ENCODE measurements at places on chromosomes 7 and 10.

DNA sequence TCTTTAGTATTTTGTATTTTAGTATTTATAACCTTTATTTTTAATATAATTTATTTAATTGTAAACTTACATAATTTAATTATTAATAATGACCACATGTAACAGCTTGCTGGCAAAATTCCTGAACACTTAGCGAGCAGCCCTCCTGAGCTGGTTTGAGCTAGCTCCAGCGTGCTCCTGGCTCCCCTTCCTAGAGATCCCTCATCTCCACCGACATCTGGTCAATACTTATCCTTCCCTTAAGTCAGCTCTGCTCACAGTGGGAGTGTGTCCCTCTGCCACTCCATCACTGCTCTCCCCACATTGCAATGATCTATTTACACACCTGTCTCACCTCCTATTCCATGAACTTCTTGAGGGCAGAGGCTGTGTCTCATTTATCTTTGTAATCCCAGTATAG is 20.6 kb upstream of the TBXAS1 start:
- DNase-seq = no peak

- DNase-seq = peak; percentile 9
Measured at GRCh38 chr10:102776779-102777456, 33.2 kb downstream of the WBP1L start.

GRCh38 chr7:2936891-2937580 is 92.9 kb upstream of the GNA12 start:
- DNase-seq = no peak

GRCh38 chr7:158856883-158857668 is 718 bp downstream of the DYNC2I1 start:
- DNase-seq = no peak

DNA sequence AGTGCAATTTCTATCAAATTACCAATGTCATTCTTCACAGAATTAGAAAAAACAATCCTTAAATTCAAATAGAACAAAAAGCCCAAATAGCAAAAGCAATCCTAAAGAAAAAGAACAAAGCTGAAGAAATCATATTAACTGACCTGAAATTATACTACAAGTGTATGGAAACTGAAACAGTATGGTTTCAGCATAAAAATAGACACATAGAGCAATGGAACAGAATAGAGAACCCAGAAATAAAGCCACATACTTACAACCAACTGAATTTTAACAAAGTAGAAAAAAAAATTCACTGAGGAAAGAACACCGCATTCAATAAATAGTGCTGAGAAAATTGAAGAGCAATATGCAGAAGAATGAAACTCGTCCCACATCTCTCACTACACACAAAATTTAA is 142.0 kb upstream of the CHRM2 start:
- DNase-seq = no peak

GRCh38 chr10:6494936-6495592 is 85.0 kb downstream of the PRKCQ start:
- DNase-seq = peak; percentile 46

- peak; percentile 16 for DNase-seq
Measured at GRCh38 chr7:143884969-143885559, 16.9 kb downstream of the TCAF1 start.

DNA sequence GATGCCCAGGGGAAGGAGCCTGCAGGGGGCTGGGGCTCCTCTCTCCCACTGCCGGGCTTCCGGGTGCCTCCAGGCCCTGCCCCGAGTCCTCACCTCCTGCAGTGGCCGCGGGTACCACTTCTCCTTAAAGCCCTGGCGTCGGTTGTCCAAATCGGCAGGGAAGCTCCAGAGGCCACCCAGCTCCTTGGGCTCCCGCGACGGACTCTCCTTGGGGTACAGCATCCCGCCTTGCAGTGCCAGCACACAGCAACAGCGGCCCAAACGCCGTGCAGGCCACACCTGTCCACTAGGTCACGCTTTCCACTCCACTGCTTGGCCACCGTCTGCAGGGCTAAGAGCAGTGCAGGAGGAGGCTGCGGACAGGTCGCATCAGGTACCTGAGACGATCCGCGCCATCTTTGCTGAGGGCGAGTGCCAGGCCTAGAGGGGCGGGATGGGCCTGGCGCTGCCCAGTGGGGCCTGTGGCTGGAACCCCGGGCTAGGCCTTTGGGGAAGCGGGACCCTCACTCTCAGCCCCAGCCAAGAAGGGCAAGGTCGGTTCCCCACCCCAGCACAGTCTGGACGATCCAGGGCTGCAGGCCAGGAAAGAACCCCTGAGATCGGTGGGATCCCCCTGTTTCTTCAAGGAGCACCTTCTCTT is 47.7 kb upstream of the ZNF479 start:
- DNase-seq = no peak

DNA sequence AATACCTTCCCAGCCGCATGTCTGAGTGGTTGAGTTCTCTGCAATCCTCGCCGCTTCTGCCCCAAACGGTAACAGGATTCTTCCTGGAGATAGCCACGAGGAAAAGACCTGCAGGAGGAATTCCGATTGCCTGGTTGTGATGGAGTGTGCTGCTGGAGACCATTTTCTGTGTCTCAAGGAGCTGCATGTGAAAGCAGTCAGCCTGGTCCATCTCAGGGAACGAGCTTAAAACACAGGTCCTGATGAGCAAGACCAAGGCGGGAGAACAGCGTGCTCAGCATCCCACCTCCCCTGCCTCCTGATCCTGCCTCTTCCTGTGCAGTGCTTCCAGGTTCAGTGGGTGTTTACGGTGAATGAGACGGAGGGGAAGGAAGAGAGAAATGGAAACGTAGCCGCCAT is 26.5 kb downstream of the VIPR2 start:
- no peak for DNase-seq

DNA sequence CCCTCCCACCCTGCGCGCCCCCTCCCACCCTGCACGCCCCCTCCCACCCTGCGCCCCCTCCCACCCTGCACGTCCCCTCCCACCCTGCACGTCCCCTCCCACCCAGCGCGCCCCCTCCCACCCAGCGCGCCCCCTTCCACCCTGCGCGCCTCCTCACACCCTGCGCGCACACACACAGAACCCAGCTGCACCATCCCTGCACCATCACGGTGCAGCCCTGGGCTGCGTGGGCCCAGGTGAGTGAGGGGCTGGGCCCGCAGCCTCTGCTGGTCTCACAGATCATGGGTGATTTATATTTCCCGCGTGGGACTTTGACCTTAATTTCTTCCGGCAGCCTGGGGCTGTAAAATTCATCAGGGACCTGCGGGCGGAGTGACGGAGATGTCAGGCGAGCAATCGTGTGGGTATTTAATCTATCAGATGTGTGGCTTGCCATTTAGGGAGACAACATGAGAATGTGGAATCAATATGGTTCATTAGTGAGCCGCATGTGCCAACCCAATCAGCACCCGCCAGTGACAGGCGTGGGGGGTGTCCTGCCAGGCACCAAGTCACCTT is 57.7 kb downstream of the C10orf105 start:
- DNase-seq = no peak

- DNase-seq = no peak
Measured at GRCh38 chr7:149854611-149855360, 16.6 kb downstream of the ZNF862 start.

GRCh38 chr10:47376522-47377220 is 7.4 kb downstream of the ZNF488 start:
- DNase-seq = no peak

DNA sequence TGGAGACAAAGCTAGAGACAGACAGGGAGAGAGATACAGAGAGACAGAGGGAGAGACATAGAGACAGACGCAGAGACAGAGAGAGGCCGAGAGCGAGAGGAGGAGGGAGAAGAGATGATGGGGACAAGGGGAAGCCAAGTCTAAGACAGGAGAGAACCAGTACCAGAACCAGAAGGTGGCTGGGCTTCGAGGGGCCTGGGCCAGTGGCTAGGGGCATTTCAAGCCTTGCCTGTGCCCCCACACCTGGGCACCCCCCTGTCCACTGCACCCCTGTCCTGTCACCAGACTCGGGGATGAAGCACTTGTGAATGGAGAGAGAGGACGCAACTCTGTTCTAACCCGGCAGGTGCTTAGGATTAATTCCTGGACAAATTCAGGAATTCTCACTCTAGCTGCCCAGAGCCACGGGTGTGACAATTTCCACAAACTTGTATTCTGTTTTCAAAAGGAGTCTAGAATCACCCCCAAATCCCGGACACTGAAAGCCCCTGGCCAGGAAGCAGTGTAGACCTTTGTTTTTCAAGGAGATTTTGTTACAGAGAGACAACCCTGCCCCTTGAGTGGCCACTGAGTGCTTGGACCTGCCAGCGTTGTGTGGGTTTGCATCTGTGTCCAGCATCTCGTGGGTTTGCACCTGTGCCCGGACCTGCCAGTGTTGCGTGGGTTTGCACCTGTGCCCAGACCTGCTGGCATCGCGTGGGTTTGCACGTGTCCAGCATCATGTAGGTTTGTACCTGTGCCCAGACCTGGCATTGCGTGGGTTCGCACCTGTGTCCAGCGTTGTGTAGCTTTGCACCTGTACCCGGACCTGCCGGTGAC is 157.3 kb downstream of the WDR37 start:
- DNase-seq = no peak

GRCh38 chr7:30463405-30464145 is 15.0 kb downstream of the NOD1 start:
- DNase-seq = no peak

GRCh38 chr7:47150497-47151260 is 431.2 kb downstream of the TNS3 start:
- DNase-seq = no peak

- DNase-seq = no peak
Measured at GRCh38 chr7:34044734-34045353, 139.5 kb downstream of the BMPER start.

- DNase-seq = no peak
Measured at GRCh38 chr7:119271147-119271779, 1001.7 kb upstream of the KCND2 start.

GRCh38 chr10:111370101-111370500 is 293.3 kb downstream of the ADRA2A start:
- DNase-seq = no peak

DNA sequence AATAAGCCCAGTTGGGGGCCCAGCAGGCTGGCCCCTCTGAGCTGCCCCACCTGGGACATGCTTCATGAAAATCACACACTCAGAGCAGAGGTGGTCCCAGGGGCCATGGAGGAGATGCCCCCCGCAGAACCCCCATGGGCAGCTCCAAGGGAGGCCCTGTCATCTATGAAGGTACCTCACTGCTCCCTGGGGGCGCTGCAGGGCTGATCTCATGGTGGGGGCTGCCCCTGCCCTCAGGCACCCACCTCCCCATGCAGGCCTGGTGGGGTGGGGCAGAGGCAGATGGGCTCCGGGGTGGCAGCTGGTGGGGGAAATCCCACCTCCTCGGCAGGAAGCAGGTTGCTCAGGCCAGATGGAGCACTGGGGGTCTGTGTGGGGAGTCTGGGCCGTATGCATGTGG is 60.5 kb downstream of the YKT6 start:
- DNase-seq = no peak

GRCh38 chr10:24008164-24009091 is 200.5 kb upstream of the KIAA1217 start:
- DNase-seq = no peak

DNA sequence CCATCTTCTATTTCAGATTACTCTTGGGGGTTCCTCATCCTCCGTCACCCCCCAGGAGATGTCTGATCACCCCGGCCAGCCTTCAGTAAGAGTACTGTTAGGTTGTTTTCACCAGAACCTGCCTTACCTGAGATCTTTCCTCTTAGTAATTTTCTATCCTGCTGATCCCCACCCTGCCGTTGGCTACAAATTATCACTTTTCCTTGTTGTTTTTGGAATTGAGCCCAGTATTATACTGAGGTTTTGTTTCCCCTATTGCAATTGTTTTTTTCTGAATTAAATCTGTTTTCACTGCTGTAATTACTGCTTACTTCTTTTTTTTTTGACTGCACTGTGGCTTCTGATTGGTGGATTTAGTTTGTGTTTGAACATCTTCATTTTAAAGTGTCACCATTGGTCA is 14.7 kb downstream of the SPAM1 start:
- no peak for DNase-seq

GRCh38 chr10:104472505-104472904 is 118.9 kb downstream of the CFAP58 start:
- DNase-seq = no peak

DNA sequence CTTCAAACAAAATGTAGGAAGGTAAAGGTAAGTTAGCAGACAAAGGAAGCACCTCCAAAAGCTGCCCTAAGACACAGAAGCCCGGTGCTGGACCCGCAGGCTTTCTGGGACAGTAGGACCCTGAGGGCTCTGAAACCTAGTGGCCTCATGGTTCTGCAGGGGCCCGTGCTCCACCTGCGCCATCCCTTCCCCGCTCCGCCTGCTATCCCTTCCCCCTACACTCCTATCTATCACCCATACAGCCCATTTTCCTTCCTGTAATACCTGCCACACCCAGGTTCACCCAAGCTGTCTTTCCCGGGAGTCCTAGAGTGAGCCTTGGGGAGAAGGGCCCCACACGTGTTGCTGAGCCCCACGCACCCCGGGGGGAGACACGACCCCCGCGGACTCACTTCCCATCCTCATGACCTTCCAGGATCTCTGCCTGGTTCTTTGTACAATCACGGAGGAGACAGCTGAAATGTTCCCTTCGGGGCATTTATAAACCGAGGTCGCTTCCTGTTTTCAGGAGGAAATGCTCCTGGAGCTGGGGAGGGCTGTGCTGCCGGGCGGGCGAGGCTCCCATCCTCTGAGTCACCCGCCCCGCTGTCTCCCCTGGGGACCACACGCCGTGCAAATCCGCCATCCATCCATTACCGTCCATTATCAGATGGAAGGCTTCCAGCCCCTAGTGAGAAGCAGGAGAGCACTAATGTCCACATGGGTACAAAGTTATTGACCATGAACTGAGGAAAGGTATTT is 251.7 kb upstream of the PITRM1 start:
- no peak for DNase-seq

GRCh38 chr7:102842284-102842683 is 70.5 kb upstream of the LRRC17 start:
- DNase-seq = no peak

DNA sequence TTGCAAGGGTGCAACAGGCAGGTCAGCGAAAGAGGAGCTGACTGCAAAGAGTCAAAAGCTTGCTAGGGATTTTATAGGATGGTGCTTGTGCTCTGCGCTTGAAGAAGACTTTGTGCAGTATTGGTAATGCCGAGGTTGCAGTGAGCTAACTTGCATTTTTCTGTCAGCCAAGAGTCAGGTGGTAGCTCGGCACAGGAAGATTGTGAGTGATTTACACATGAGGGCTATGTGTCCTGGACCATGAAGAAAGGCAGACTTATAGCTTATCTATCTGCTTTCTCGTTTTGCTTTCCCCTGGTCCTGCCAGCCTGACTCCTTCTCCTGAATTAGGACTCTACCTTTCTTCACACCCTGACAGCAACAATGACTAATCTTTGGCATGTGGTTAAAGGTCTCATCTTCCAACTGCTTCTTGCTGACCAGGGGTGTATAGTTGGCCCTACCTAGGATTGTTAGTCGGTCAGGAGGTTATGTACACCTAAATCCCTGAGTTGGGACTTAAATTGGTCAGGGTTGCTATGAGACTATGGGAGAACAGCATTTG is 4.1 kb upstream of the SYPL1 start:
- DNase-seq = no peak

GRCh38 chr7:137943132-137943551 is 58.7 kb downstream of the CREB3L2 start:
- no peak for DNase-seq

- no peak for DNase-seq
Measured at GRCh38 chr7:5694221-5694754, 87.2 kb downstream of the RNF216 start.

All from stimulated activated CD4-positive, alpha-beta T cell treated with anti-CD3 and anti-CD28 coated beads, Interleukin-4, amount 100 ng/mL, for 24 hours (primary cell).